ENCODE measurements at places on chromosomes 2 and 18. TPM values are rescaled to one million over a fixed set of nuclear protein-coding genes. Genes with fewer than 3 reads are reported as not detected.

The SERPINB4 gene
- not detected for polyA plus RNA-seq

The LRRC30 gene
- polyA plus RNA-seq = 0.18 TPM

The INPP5D gene
- polyA plus RNA-seq = 6.5 TPM

The DSG1 gene
- 0.07 TPM for polyA plus RNA-seq

The CFAP221 gene
- 25.4 TPM for polyA plus RNA-seq

The RNF144A gene
- polyA plus RNA-seq = 62.2 TPM

The CDH19 gene
- 0.32 TPM for polyA plus RNA-seq

The NEU4 gene
- 1.3 TPM for polyA plus RNA-seq

The SERPINB13 gene
- not detected for polyA plus RNA-seq

The GALNT1 gene
- 76.5 TPM for polyA plus RNA-seq

The MARCHF4 gene
- polyA plus RNA-seq = 0.11 TPM

The LIMS4 gene
- polyA plus RNA-seq = 0.59 TPM

The DUSP19 gene
- 5.9 TPM for polyA plus RNA-seq

The CRYGD gene
- polyA plus RNA-seq = not detected

The AQP12A gene
- polyA plus RNA-seq = not detected

The MAT2A gene
- polyA plus RNA-seq = 347 TPM

The FHOD3 gene
- 39.8 TPM for polyA plus RNA-seq

The ERBB4 gene
- polyA plus RNA-seq = 47.4 TPM

The LYPD1 gene
- 86.8 TPM for polyA plus RNA-seq

The ALLC gene
- not detected for polyA plus RNA-seq

The USP14 gene
- 64.7 TPM for polyA plus RNA-seq

The RGPD3 gene
- 0.33 TPM for polyA plus RNA-seq

The SERPINB10 gene
- 0.06 TPM for polyA plus RNA-seq

The GNAL gene
- polyA plus RNA-seq = 3.9 TPM

The CAPN13 gene
- polyA plus RNA-seq = 1.7 TPM

The DCDC2C gene
- polyA plus RNA-seq = 0.31 TPM
